ENCODE measurements at places on chromosomes 6 and 20. TPM values are rescaled to one million over a fixed set of nuclear protein-coding genes. Genes with fewer than 3 reads are reported as not detected.

The RSPH9 gene
- not detected for total RNA-seq

DNA sequence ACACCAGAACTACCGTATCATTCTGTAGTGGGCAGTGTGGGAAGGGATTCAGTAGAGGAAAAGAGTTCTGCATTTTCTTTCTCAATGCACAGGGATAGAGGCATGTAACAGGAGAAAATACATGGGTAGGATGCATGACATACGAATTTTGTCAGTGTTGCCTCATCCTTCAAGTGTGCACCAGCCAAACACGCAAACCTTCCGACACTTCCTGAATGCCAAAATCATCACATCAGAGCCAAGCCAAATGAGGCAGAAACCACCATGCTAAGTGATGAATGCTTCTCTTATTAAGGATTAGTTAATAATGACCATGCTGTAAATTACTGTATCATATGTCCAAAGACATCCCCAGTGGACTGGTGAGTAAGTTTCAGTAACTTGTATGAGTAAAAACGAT lies 27.3 kb downstream of the RAMACL start:
- H3K36me3 ChIP-seq, result no peaks in the 10 kb centered on the region
- H3K27ac ChIP-seq, result no peak overlapping the region
- no peaks in the 10 kb centered on the region for H3K27me3 ChIP-seq
- no peak overlapping the region for H3K4me3 ChIP-seq

GRCh38 chr6:108594640-108595039 lies 33.9 kb downstream of the FOXO3 start:
- H3K27ac ChIP-seq, result no peak overlapping the region
- DNase-seq, result peak; percentile 48
- no peak overlapping the region for H3K4me3 ChIP-seq
- H3K36me3 ChIP-seq, result no peaks in the 10 kb centered on the region
- peaks cover 18% of the 10 kb centered on the region for H3K4me1 ChIP-seq
- H3K27me3 ChIP-seq, result no peaks in the 10 kb centered on the region

DNA sequence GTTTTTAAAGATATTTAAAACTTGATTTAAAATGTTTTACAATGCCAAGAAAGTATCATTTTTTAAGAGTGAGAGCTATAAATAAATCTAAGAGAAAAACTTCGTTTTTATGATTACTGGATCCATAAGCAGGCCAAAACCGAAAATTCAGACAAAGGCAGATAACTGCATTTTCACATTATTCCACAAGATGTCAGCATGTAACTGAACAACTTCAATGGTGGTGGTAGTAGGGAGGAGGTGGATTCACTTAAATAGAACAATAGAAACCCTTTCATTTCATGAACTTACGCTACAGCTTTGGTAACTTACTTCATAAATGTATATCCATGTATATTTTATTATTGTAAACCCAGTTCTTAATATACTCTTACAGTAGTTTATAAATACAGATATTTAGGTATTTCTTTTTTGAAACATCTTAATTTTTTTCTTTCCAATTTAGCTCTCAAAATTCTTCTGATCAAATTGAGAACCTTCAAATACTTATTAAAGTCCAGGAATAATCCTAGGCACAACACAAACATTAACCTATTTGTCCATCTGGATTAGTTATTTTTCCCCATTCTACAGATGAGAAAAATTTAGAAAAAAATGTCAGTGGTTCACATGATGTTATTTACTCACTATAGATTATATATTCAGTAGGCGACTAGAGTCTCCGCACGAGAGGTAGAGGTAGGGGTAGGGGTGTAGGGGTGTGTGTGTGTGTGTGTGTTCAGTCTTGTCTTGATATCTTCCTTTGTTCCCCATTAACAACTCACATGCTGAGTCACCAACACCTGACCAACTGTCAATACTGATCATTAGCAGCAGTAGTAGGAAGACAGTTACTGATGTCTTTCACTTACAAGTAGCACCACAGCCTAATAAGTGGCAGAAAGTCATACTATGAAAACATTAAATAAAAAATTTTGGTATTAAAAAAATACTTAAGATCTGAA lies 111.5 kb downstream of the ARHGAP18 start:
- peaks cover 5% of the 10 kb centered on the region for H3K4me1 ChIP-seq
- no peak for DNase-seq
- H3K4me3 ChIP-seq, result no peak overlapping the region
- H3K27me3 ChIP-seq, result no peaks in the 10 kb centered on the region

The MAP7 gene
- total RNA-seq, result 25.3 TPM

- H3K27ac ChIP-seq, result no peak overlapping the region
- no peak overlapping the region for H3K4me3 ChIP-seq
- peaks cover 13% of the 10 kb centered on the region for H3K4me1 ChIP-seq
- no peaks in the 10 kb centered on the region for H3K27me3 ChIP-seq
These were observed 23.9 kb downstream of the QKI start for GRCh38 chr6:163438298-163438939.

- H3K4me1 ChIP-seq, result no peaks in the 10 kb centered on the region
- no peak overlapping the region for H3K4me3 ChIP-seq
- no peaks in the 10 kb centered on the region for H3K36me3 ChIP-seq
- H3K27ac ChIP-seq, result no peak overlapping the region
- DNase-seq, result no peak
These were observed 361.1 kb upstream of the PTCHD4 start for GRCh38 chr6:48472091-48472490.

DNA sequence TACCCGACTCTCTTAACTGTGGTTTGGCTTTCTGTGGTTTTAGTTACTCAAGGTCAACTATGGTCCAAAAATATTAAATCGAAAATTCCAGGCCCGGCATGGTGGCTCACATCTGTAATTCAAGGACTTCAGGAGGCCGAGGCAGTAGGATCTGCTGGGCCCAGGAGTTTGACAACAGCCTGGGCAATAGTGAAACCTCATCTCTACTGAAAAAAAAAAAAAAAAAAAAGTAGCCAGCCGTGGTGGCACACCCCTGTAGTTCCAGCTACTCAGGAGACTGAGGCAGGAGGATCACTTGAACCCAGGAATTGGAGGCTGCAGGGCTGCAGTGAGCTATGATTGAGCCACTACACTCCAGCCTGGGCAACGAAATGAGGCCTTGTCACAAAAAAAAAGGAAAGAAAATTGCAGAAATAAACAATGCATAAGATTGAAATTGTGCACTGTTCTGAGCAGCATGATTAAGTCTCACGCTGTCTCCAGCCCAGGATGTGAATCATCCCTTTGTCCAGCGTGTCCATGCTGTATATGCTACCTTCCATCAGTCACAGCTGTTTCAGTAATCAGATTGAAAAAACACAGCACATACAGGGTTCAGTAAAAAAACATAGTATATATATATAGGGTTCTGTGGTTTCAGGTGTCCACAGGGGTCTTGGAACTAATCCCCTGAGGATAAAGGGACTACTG lies 40.7 kb downstream of the RGS17 start:
- no peaks in the 10 kb centered on the region for H3K36me3 ChIP-seq
- no peak overlapping the region for H3K4me3 ChIP-seq
- no peaks in the 10 kb centered on the region for H3K4me1 ChIP-seq

The IYD gene
- 0.40 TPM for total RNA-seq

- H3K27me3 ChIP-seq, result no peaks in the 10 kb centered on the region
- peaks cover 10% of the 10 kb centered on the region for H3K4me1 ChIP-seq
- peak; percentile 41 for DNase-seq
- H3K27ac ChIP-seq, result peak overlapping the region; percentile 78
- H3K4me3 ChIP-seq, result peak overlapping the region; percentile 96
- H3K36me3 ChIP-seq, result no peaks in the 10 kb centered on the region
These were observed 504 bp downstream of the VPS16 start for GRCh38 chr20:2840967-2841531.

The HBS1L gene
- total RNA-seq, result 41.5 TPM

The CDC25B gene
- total RNA-seq, result 4.0 TPM

The PMEPA1 gene
- 64.1 TPM for total RNA-seq

GRCh38 chr20:60172346-60172984 lies 214.2 kb downstream of the CDH26 start:
- DNase-seq, result no peak
- no peak overlapping the region for H3K27ac ChIP-seq
- H3K27me3 ChIP-seq, result no peaks in the 10 kb centered on the region
- no peaks in the 10 kb centered on the region for H3K4me1 ChIP-seq
- H3K36me3 ChIP-seq, result no peaks in the 10 kb centered on the region

The CNBD2 gene
- 2.2 TPM for total RNA-seq

GRCh38 chr20:57265997-57266290 lies 497 bp downstream of the BMP7 start:
- H3K27ac ChIP-seq, result no peak overlapping the region
- DNase-seq, result no peak
- no peaks in the 10 kb centered on the region for H3K4me1 ChIP-seq
- no peak overlapping the region for H3K4me3 ChIP-seq
- peaks cover 2% of the 10 kb centered on the region for H3K27me3 ChIP-seq

- H3K27me3 ChIP-seq, result no peaks in the 10 kb centered on the region
- no peaks in the 10 kb centered on the region for H3K4me1 ChIP-seq
- peak overlapping the region; percentile 42 for H3K4me3 ChIP-seq
- DNase-seq, result no peak
- peak overlapping the region; percentile 19 for H3K27ac ChIP-seq
These were observed 672 bp downstream of the PREX1 start for GRCh38 chr20:48826883-48827771.

- H3K36me3 ChIP-seq, result no peaks in the 10 kb centered on the region
- no peak for DNase-seq
- no peak overlapping the region for H3K27ac ChIP-seq
- H3K4me3 ChIP-seq, result no peak overlapping the region
- H3K4me1 ChIP-seq, result no peaks in the 10 kb centered on the region
These were observed 84.9 kb downstream of the ASCC3 start for GRCh38 chr6:100796049-100796823.

The CASS4 gene
- 0.04 TPM for total RNA-seq

GRCh38 chr6:35415065-35415891 lies 36.9 kb upstream of the FANCE start:
- no peaks in the 10 kb centered on the region for H3K27me3 ChIP-seq
- no peak overlapping the region for H3K4me3 ChIP-seq
- no peaks in the 10 kb centered on the region for H3K36me3 ChIP-seq
- H3K27ac ChIP-seq, result no peak overlapping the region
- peaks cover 3% of the 10 kb centered on the region for H3K4me1 ChIP-seq
- peak; percentile 75 for DNase-seq

DNA sequence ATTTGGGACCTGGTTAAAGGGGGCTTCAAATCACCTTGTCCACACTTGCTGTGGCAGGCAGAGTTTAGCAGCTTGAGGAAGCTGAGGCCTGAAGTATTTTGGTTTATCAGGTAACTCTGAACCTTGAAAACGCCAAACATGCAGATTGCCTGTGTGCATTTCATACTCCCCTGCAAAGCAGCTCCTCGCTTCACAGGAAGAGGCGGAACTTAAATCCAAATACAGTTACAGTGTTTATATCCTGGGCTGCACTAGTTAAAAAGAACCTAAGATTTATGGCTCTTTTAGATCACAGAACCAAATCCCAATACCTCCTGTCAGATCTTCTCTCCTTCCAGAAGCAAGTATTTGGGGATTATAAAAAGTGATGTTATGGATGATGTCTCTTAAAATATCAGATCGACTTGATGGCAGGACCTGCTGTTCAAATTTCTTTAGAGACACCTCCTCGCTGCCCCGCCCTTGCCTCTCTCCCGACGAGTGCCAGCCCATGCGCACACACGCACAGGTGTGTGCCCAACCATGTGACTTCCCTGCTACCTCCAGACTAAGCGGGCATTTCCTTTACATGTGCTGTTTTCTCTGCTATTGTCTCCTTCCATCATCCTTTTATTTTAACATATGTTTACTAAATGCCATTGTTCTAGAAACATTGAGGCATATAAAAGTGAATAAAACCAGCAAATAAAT lies 224.6 kb upstream of the FOXQ1 start:
- H3K27ac ChIP-seq, result no peak overlapping the region
- no peaks in the 10 kb centered on the region for H3K27me3 ChIP-seq
- no peak overlapping the region for H3K4me3 ChIP-seq
- DNase-seq, result peak; percentile 65
- H3K36me3 ChIP-seq, result no peaks in the 10 kb centered on the region
- no peaks in the 10 kb centered on the region for H3K4me1 ChIP-seq

The GLP1R gene
- 8.5 TPM for total RNA-seq

GRCh38 chr20:54590856-54591255 lies 115.5 kb downstream of the DOK5 start:
- H3K27ac ChIP-seq, result no peak overlapping the region
- H3K4me1 ChIP-seq, result no peaks in the 10 kb centered on the region
- H3K4me3 ChIP-seq, result no peak overlapping the region

GRCh38 chr6:85400331-85400730 lies 49.6 kb upstream of the NT5E start:
- H3K4me3 ChIP-seq, result no peak overlapping the region
- H3K4me1 ChIP-seq, result peaks cover 11% of the 10 kb centered on the region
- H3K36me3 ChIP-seq, result no peaks in the 10 kb centered on the region
- no peaks in the 10 kb centered on the region for H3K27me3 ChIP-seq

DNA sequence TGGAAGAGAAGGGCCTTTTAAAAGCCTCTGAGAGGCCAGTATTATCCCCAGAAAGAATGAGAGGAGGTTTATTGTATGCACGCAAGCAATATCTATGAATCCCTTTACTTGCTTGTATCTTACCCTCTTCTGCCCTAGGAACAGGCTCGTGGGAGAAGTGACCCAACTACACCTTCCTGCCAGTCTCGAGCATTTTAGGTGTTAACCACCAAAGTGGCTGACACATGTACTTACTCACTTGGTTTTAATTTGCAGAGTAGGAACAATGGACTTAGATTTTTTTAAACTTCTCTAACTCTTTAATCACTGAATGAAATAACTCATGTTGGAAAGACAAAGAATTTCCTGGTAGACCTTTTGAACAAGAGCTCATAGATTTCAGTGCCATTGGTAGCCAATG lies 296.9 kb downstream of the PLCB1 start:
- H3K36me3 ChIP-seq, result no peaks in the 10 kb centered on the region
- H3K4me3 ChIP-seq, result no peak overlapping the region
- no peaks in the 10 kb centered on the region for H3K4me1 ChIP-seq
- no peak for DNase-seq

The DNMT3B gene
- 4.4 TPM for total RNA-seq

DNA sequence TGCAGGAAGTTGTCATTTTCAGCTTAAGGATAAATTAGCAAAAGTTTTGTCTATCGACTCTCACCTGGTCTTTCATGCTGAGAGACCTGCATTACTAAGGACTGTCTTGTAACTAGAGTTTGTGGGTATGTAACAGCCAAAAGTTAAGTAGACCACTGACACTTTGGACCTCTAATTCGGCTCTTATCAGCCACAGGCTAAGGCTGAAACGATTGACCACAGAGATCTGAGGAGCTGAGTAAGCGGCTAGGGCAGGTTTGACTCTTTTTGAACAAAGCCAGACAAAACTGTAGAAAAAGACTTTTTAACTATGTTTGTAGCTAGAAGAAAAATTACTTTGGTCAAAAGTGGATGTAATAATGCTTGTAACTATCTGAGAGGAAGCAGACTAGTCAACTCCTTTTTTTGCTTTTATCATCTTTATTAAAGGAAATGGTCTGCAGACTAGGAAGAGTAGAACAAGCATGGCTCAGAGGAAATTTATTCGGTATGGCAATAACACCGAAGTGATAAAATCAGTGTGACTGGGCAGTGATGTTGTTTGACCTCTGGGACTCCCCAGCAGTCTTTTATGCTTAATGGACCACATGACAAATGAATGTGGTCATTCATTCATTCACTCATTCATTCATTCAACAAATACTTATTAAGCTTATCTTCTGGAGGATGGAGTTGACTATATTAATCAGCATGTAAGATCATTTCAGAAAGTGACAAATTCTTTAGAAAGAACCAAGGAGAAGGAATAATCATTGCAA lies 725.0 kb upstream of the HS3ST5 start:
- no peaks in the 10 kb centered on the region for H3K27me3 ChIP-seq
- no peak for DNase-seq

The SCRT2 gene
- total RNA-seq, result 0.06 TPM
